ENCODE measurements at places on chromosomes 7 and 10.

DNA sequence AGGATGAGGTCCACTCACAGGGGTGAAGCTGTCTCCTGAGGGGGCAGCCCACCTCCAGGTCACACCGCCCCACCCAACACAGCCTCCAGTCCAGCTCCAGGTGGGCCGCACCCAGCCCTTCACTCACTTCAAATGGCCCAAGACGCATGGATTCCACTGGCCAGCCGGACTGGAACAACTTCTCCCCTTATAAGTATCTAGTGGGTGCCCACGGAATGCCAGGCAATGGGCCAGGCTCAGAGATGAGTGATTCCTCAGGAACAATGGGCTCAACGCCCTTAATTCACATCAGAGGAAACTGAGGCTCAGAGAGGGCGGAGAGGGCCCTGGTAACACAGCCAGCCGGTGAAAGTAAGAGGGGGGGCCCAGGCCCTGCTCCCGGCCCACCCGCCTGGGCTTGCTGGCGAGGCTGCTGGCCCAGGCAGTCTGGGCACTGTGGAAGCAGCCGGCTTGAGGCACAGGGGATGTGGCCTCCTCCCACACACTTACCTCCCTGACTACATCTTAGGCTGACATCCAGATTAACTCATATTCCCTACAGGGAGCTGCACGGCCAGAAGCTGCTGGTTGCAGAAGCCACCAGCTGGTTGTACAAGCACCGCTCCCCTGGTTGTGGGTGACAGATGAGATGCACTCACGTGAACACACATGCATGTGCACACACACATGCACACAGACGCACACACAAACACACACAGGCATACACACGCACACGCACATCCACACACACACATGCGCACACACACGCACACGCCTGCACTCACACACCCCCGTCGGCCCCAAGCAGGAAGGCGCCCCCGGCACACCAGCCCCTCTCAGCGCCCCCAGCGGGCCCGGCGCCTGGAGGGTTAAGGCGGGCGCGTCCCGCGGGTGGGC lies 1.0 kb upstream of the FAM20C start:
- DNase-seq, result no peak

DNA sequence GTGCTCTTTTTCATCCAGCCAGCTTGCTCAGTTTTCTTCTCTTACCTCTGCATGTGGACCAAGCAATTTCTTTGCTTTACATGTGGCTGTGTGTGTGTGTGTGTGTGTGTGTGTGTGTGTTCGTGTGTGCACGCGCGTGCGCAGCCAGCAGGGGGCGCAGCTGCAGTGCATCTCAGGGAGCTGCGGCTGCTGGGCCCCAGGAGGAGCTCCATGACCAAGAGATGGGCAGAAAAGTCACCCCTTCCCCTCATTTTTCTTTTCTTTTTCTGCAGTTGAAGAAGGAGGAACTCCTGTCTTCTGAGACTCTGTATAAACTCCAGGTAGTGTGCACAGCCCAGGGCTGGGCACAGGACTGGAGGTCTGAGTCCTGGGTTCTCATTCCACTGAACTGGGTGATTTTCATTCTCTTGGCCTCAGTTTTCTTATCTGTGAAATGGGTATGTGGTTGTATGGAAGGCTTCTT lies 41.8 kb downstream of the BLNK start:
- no peak for DNase-seq

DNA sequence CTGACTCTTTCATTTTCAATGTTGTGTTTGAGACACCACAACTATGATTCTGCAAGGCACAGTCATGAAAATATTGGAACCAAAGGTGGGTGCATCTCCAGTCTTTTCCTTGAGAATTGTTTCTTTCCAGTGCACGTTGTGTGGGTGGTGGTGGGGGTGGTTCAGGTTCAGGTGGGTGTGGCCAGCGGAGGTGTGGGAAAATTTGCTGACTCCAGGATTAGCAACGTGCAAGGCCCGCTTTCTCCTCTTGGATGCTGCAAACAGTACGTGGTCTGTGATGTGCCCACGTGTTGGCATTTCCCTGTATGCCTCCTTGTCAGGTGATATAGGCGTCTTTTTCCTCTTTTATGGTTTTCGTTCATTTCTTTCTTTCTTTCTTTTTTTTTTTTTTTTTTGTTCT lies 59.1 kb downstream of the CAMK1D start:
- no peak for DNase-seq

- no peak for DNase-seq
These were observed 33.8 kb downstream of the WIPI2 start for GRCh38 chr7:5223646-5224340.

DNA sequence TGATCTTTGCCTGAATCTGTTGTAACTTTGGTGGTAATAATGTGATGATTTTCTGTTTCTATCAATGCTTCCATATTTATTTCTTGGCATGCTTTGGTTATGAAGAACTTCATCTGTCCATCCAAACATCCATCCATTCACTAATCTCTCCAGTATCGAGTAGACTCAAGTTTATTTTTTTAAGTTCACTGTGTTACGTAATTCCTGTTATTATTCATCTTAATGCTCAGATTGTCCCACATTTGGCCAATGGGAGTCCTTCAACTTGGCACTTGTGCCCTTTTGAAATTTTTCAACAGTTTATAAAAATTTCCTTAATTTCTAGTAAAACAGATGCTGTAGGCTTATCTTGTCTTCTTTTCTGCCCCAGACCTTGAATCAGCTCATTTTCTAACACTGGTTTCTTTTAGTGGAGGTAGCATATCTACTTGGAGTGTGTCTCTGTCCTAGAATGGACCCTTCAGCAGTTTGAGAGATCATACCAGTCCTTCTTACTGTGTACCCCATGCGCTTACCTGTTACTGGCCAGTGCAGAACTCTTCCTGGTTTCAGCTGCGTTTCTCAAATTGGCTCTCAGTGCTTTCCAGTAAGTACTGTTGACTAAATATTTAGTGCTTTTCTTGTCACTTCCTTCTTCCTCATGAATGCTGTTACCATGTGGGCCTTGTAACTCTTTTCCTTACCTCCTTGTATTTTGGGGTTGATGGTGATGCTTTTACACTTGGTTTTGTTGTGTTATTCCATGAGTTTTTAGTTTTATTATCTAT lies 100.8 kb downstream of the MLLT10 start:
- DNase-seq, result no peak

DNA sequence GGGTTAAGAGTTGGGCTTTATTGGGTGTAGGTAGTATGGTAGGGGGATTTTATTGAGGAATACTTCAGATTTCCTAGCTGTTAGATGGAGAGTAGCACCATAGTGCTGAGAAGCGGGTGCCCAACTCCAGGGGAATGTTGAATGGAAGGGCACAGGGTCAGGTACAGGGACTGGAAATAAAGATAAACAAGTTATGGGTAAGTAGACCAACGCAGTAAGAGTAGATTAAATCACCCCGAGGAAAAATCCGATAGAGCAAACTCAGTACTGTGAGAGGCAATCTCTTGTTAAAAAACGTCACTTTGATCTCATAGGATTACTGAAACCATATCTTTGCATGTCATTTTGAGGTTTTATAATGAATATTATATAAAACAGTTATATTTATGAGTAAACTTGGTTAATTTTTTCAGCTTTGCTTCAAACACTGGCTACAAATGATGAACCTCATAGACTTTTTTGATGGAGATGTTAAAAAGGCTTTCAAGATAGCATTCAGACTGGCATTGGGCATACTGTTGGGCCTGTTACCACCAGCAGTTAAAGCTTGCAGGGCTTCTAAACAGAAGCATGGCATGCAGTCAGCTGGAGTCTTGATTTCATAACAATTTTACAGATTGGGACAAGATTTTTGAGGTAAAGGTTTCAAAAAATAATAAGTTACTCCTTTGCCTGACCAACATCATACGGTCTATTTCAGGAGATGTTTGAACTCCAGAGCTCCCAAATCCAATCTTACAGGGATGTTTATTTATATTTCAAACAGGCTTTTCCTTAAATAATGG lies 7.1 kb downstream of the AHR start:
- DNase-seq, result no peak

DNA sequence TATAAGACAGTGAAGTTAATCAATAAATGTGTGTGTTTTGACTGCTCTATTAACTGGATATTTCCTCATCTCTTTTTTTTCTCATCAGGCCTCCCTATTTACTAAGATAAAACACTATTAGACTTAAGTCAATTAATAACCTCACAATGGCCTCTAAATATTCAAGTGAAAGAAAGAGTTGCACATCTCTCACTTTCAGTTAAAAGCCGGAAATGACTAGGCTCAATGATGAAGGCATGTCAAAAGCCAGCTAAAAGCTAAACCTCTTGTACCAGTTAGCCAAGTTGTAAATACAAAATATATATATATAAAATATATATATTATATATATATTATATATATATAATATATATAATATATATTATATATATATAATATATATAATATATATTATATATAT lies 127.0 kb upstream of the MEOX2 start:
- no peak for DNase-seq

DNA sequence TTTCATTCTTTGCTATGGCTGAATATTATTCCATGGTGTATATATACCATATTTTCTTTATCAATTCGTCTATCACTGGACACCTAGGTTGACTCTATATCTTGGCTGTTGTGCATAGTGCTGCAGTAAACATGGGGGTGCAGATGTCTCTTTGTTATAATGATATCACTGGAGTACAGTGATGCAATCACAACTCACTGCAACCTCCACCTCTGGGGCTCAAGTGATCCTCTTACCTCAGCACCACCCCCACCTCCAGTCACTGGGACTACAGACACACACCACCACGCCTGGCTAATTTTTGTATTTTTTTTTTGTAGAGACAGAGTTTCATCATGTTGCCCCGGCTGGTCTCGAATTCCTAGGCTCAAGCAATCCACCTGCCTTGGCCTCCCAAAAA lies 15.6 kb downstream of the KLHL7 start:
- DNase-seq, result no peak

All from stimulated activated CD8-positive, alpha-beta memory T cell treated with anti-CD3 and anti-CD28 coated beads, Interleukin-7, amount 100 ng/mL, for 1 hour (primary cell).